ENCODE measurements at places on chromosomes 16 and 17. TPM values are rescaled to one million over a fixed set of nuclear protein-coding genes. Genes with fewer than 3 reads are reported as not detected.

GRCh38 chr17:68792042-68792685, 163.0 kb downstream of the ABCA8 start:
- no peak for DNase-seq

The EPX gene
- total RNA-seq = not detected

The GP1BA gene
- not detected for total RNA-seq

The KDM8 gene
- 7.6 TPM for total RNA-seq

DNA sequence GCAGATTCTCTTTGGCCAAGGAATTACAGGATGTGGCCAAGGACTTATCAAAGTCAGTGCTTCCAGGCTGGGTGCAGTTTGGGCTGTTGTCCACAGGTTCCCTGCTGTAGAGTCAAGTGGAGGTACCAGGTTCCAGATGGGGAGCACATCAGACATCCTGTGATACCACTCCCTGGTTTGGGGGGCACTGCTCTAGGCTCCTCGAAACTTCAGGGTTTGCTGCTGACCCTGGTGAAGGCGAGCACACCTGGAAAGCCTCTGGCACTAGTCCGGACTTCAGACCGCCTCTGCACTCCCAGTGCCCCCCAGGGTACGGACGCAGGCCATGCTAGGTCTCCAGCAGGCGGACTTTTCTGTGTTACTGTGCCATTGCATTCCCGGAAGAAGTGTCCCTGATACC, 10.7 kb downstream of the SLC47A1 start:
- DNase-seq = no peak

- DNase-seq = no peak
Observed at GRCh38 chr16:56607675-56608042, 725 bp upstream of the MT2A start.
